ENCODE measurements at places on chromosomes 13 and 19. TPM values are rescaled to one million over a fixed set of nuclear protein-coding genes. Genes with fewer than 3 reads are reported as not detected.

The CADM4 gene
- 45.6 TPM for polyA plus RNA-seq

The MYPOP gene
- polyA plus RNA-seq: 4.2 TPM

The BABAM1 gene
- polyA plus RNA-seq: 87.4 TPM

The ATP4A gene
- 0.14 TPM for polyA plus RNA-seq

The GDF15 gene
- polyA plus RNA-seq: 1.1 TPM

The PLEKHJ1 gene
- 53.6 TPM for polyA plus RNA-seq

The ZNF536 gene
- 4.6 TPM for polyA plus RNA-seq

DNA sequence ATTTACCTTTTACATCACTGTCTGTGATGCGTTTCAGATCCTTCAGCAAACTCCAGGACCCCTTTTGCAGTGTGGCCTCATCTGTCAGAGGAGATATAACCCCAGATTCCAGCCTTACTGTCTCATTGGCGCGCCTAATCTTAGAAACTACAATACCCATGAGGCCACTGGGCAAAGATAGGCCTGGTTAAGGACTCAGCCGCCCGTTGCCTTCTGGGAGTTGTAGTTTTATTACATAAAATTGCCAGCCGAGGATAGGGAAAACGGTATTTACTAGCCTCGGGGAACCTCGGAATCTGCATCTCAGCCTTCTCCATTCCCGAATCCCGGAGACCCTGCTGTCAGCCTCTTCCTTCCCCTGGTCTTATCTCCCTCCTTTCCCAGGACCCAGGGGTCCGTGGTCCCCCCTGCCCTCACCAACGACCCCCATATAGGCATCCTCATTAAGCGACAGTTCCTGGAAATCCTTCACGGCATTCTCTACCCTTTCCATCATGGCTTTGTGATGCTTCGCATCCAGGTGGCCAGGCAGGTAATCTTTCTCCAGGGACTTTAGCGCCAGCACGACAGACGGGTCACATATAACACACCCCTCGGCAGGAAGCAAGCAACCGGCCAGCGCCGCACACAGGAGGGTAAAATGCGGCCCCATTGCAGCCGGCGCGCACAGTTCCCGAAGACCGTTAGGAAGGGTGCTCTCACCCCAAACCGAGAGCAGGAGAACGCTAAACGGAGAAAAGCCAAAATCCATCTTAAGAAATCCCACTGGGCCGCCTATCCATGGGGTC, 1.3 kb downstream of the IZUMO1 start:
- no peak for DNase-seq

DNA sequence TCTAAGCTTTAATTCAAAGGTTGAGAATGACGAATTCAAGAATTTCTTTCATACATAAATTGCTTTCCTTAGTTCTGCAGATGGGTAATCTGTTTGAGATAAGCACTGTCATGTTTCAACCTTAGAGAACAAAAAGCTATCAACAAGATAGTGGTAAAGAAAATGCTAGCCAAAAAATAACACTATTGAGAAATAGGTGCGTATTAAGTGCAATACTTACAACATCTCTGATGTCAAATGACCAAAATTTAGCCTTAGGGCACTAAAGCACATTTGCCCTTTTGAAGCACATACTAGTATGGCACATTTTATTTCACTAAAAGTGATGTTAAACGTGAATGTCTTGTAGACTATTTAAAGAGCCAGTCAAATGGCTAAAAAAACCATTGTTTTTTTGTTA, 4.9 kb downstream of the KBTBD6 start:
- DNase-seq: no peak

DNA sequence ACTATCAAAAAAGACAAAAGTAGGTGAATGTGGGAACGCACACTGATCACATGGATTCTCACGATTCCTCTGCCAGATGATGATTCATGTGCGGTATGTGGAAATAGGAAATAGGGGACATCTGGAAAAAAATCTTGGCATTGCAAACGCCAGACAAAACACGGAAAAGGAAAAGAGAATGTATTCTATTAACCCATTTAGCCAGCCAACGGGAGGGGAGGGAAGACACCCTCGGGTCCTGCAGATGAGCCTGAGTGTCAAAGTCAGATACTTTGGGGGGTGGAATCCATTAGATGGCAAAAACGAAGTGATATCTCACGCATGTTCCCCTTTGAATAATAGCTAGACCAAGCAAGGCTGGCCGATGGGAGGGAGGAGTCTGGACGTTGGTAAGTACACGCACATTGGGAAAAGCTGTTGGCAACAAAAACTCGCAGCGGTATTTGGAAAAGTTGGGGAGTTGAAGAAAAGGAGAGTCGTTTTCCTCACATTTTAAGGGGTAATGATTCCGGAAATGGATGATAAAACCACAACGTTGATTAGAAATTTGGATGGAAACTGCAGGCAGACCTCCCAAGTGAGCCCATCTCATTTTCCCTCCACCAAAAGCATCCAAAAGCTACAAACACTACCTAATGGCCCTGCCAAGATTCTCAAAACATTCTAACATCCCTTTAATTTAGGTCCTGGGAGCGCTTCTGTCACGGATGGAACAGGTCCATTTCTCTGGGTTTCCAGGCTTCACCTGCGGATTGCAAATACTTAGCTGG, 73.6 kb downstream of the COL4A1 start:
- DNase-seq: no peak

- DNase-seq: peak; percentile 82
Observed at GRCh38 chr19:18291590-18292461, 10.4 kb upstream of the JUND start.

DNA sequence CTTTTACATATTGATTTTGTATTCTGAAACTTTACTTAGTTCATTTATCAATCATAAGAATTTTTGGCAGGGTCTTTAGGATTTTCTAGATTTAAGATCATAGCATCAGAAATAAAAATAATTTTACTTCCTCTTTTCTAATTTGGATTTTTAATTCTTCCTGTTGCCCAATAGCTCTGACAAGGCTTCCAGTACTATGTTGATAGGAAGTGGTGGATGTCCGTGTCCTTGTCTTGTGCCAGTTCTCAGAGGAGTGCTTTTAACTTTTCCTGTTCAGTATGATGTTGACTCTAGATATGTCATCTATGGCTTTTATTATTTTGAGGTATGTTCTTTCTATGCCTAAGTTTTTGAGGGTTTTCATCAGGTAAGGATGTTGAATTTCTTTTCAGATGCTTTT, 7.7 kb upstream of the KIR2DL4 start:
- DNase-seq: no peak

- DNase-seq: no peak
Observed at GRCh38 chr19:6979399-6979798, 41.8 kb downstream of the MBD3L2B start.

GRCh38 chr13:112759053-112759452, 69.2 kb downstream of the ATP11A start:
- no peak for DNase-seq

- no peak for DNase-seq
Observed at GRCh38 chr19:3547301-3547731, 8.3 kb downstream of the TEKTIP1 start.

GRCh38 chr19:1884291-1884718, 991 bp downstream of the ABHD17A start:
- DNase-seq: no peak

GRCh38 chr13:51697855-51698254, 106.1 kb downstream of the DHRS12 start:
- no peak for DNase-seq

- DNase-seq: no peak
Observed at GRCh38 chr13:106034201-106034600, 501.3 kb downstream of the EFNB2 start.

DNA sequence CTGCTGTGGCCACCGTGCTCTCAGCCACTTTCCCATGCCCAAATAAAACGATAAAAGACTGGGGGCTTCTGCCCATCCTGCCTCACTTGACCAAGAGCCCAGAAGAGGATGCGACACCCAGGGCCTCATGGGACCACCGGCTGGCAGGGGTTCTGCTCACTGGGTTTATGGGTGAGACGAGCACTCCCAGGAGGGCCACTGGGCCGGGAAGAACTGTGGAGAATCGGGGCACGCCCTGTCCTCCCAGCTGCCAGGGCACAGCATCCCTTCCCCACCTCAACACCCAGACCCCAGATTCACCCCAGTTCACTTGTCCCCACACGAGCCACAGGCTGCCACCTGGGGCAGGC, 4.7 kb upstream of the F10 start:
- no peak for DNase-seq

DNA sequence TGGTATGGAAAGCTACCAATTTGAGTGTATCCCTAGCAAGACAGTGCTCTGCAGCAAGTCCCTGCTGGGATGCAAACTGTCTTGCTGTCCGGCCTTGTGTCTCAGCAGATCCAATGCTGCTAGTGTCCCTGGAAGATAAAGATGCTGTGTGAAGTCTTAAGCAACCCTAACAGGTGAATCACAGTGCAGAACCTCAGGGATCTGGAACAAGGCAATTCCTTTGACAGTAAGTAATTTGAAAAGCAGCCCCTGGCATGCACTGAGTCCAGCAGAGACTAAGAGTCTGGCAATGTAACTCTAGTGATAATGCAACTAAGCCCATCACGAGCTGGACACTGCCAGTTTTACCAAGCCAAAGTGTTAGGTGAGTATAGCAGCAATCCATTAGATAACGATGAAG, 1.7 kb upstream of the UCHL3 start:
- DNase-seq: no peak

DNA sequence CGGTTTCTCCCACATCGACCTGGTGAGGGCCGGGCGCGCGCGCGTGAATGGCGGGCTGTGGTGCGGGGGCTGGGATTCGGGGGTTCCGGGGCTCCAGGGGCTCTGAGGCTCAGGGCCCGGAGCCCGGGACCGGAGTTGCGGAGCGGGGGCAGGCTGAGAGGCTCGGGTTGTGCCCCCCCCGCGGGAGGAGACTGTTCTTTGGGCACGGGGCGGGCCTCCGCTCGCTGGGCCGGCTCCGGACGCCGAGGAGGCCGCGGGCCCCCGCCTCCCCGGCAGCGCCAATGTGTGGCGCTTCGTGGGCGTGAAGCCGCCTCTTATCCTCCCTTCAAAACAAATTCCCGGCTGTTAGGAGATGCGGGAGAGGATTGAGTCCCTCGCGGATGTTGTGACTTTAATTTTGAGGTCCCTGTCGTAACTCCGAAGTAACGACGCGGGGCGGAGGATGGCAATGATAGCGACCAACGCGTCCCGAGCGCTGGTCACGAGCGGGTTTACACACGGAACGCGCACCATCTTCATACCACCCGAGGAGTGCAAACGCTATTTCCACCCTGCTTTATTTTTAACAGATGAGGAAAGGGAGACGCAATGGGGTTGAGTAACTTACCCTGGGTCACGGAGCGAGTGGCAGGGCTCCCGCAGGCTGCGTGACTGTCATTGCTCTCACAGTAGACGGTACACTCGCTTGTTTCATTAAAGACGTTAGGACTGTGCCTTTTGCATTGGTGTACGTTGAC, 536 bp downstream of the UBA2 start:
- DNase-seq: peak; percentile 6

GRCh38 chr13:41312176-41312500, 1.1 kb downstream of the NAA16 start:
- peak; percentile 25 for DNase-seq

- DNase-seq: no peak
Observed at GRCh38 chr13:37716420-37717195, 118.0 kb upstream of the POSTN start.

DNA sequence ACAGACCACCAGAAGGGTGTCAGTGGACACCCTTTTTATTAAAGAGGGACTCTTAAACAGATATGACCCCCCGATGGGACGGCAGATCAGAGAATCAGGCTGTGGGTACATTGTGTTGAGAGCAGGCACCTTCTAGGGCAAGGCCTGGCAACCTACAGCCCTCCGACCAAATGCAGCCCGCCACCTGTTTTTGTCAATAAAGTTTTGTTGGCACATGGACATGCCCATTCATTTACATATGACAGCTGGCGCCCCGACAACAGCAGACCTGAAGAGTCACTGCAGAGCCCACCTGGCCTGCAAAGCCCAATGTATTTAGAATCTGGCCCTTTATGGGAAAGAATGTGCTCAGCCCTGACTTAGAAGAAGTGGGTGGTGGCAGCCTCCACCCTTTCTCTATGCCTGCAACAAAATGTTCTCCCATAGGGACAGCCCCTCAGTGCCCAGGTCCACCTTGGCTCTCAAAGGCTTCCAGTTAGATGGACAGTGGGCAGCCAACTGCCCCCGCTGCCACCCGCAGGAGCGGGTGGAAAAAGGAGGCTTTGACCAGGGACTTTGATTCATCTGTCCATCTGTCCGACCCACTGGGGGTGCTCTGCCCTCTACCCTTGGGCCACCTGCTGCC, 184.9 kb downstream of the PTPRS start:
- DNase-seq: no peak

GRCh38 chr19:8515317-8515716, 1.4 kb upstream of the ZNF414 start:
- no peak for DNase-seq

GRCh38 chr19:10230861-10231611, at the start of gene S1PR2:
Gene S1PR2, minus strand, starts transcription at chr19:10231331. Its CDS starts 6,426 bp downstream, at chr19:10224905.
- peak; percentile 54 for DNase-seq

DNA sequence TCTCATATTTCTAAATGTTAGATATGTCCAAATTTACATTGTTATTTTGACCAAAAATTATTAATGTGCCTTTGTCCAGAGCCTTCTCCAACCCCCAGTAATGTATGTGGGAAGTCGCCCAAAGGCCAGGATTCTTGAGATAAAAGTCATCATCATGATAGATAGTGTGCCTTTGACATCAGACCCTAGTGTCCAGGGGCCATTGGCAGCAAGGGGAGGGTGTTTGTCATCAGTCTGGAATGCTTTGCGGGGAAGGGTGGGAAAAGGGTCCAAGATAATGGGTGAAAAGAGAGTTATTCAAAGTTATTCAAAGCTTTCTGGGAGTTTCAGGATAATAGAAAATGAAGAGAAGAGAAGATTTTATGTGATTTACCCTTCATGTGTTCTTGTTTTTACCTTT, 909.5 kb upstream of the GPC6 start:
- DNase-seq: no peak

- DNase-seq: no peak
Observed at GRCh38 chr13:76968041-76968440, 19.7 kb downstream of the ACOD1 start.
